Activated CD8-positive, alpha-beta memory T cell treated with anti-CD3 and anti-CD28 coated beads, Interleukin-2, amount 50 U/mL, for 4 hours (primary cell): ENCODE measurements at places on chromosomes 4 and X.
A peak's percentile ranks its signal among the peaks of the same experiment; 100 is the strongest.

DNA sequence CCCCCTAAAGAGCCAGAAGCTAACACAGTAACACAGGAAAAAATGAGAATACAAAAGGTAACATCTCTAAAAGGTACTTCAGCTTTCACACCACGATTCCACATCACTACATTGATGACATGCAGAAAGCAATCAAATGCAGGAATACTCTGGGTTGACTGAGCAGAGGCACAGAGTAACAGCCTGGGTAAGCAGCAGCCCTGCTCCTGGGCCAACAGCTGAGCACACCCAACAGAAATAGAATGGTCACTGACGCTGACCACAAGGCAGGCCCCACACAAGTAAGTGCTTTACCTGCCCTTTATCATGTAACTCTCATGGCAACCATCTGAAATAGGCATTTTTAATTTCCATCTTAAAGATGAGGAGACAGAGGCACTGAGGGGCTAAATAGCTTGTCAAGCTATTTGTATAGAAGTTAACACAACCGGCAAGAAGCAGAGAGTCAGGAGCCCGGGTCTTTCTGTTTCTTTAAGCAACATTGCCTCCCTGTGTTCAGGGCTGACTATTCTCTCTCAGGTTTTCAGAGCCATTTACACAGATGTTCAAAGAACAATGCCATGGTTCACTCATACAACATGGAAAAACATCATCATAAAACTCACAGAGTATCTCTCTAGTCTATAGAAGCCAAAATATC, 168.9 kb downstream of the ZNF674 start:
- no peak for DNase-seq

- peak; percentile 35 for DNase-seq
Measured at GRCh38 chr4:38177035-38177546, 216.9 kb downstream of the PTTG2 start.

GRCh38 chr4:124105212-124105611, 607.3 kb downstream of the ANKRD50 start:
- no peak for DNase-seq

GRCh38 chr4:130067419-130067818, 971.5 kb downstream of the C4orf33 start:
- no peak for DNase-seq

- DNase-seq: no peak
Measured at GRCh38 chr4:25930731-25931354, 16.8 kb downstream of the SMIM20 start.

DNA sequence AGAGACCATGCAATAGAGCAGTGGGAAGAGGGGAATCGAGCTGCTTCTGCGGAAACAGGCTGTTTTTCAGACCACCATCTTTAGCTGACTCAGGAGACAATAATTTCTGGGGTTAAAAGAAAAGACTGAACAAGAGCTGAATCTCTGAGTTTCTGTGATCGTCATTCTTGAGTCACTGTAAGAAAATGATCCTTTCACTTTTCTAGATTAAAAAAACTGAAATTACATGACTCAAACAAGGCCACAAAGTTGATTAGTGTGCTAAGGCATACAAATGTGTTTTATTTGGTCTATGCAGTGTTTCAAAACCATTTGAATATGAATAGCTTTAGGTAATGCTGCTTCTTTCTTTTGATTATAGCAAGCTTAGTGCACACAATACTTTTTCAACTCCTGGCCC, 194.4 kb upstream of the RPL34 start:
- DNase-seq: no peak

DNA sequence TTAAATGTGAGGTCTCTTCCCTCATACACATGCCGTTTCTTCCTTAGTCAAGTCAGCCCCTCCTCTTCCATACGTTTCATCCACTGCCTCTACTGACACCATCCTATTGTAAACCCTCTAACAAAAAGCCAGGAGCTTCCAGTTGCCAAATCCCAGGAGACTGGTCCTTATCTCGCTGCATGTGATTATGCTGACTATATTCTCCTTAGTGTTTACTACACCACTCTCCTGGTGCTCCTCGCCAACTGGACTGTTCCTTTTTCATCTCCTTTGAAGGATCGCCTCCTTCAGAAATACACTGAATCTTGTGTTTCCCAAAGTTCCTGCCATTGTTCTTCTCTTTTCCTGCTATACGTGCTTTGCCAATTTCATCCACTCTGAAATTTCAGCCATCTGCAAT, 27.7 kb downstream of the MAML3 start:
- DNase-seq: no peak

DNA sequence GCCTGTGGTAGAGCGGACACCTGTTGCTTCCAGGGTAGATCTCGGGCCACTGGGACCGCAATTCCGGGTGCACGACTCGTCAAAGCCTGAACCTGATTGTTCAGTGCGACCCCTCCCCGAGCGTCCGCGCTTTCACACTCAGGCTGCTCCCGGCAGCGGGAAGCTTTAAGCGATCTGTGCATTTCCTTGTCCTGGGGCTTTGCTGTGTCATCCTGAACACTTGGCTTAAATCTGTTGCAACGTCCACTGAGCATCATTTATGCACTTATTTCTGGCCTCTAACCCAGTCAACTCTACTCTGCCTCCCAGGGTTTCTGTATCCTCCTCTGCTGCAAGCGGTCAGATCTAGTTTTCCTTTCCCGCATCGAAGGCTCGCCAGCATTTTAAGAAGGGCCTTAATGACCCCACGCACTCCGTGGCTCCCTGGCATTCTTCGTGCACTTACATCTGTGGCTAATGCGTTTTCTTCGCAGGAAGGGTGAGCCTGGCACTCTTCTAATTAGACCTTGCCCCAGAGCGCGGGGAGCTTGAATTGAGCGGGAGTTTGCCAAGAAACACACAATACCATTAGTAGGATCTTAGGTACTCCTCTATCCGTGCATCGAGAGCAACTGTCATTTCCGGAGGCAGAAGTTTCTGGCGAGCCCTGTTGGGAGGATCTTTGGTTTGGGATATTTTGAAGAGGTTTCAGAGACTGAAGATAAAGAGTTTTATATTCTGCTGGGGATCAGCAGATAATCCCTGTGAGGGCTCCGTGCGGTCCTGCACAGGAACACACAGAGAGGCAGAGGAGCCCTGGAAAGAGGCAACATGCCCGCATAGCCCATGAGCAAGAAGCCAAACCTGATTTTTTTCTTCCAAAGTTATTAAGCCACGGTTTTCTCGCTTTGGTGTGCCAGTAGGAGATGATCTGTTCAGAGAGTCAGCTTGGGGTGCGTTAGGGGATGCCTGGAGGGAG, 654 bp upstream of the DDIT4L start:
- no peak for DNase-seq

DNA sequence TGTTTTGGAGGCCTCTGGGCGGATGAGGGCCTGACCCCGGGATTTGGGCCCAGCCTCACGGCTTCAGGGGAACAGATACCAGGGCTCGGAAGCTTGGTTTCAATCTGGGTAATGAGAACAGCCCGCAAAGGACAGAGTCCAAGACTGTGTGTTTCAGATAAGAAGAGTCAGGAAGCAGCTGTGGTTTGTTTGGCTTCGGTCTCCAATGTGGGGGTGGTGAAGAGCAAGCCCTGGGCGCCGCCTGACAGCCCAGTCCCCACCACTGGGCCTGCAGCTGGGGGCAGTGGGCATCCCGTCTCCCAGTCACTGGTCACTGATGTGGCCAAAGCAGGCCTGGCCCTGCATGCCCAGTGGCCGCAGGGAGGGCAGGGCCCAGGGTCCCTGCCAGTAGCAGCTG, 9.1 kb downstream of the WFS1 start:
- DNase-seq: no peak

- DNase-seq: no peak
Measured at GRCh38 chr4:41360921-41361793, 104.4 kb downstream of the UCHL1 start.

DNA sequence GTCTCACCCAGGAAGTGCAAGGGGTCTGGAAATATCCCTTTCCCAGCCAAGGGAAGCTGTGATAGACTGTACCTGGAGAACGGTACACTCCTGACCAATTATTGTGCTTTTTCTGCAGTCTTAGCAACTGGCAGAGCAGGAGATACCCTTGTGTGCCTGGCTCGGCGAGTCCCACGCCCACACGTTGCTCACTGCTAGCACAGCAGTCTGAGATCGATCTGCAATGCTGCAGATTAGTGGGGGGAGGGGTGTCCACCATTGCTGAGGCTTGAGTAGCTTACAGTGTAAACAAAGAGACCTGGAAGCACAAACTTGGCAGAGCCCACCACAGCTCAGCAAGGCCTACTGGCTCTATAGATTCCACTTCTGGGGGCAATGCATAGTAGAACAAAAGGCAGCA, 138.5 kb downstream of the CHRDL1 start:
- DNase-seq: no peak

GRCh38 chrX:38318196-38318595, 9.1 kb downstream of the RPGR start:
- no peak for DNase-seq

- DNase-seq: no peak
Measured at GRCh38 chrX:110588164-110588563, 207.5 kb downstream of the CHRDL1 start.

DNA sequence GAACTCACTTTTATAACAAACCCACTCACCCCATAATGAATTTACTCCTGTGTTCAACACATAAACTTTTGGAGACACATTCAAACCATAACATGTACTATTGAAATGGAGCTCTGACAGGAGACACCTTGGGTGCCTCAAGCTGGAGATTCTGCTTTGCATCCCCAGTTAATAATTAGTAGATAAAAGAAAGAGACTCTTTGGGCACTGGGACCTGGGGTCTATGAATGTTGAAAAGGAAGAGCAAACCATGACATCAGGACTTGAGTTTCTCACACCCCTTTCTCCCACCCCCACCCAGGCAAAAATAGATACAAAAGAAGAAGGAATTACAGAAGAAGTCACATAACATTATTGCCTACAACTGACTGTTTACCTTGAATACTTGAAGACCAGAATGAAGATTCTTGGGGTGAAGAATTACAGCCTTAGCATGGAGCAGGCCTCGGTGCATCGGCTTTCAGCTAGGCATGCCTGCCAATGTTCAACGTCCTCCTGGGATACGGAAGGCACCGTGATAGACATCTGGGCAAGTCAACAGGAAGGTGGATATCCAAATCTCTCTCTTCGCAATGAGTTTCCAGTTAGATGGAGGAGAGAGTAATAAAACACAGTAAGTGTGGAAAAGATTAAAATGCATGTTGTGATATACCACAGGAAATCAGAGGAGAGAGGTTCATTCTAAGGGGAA, 316.0 kb downstream of the TRIML1 start:
- DNase-seq: no peak

DNA sequence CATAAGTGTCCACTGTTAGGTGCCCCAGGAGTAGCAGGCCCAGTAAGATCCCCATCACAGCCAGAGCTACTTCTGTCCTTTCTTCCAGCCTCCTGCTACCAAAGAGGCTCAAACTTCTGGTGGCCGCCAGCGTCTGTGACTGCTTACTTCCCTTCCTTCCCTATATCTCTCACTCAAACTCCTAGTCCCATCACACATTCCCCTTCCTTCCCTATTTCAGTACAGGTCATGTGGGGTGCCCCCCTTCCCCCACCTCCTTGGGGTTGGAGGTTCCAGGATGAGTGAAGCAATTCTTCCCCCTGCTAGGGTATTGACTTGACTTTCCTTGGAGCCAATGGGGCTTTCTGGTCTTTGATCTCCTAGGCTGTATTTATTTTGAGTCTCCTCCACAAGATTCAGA, at the start of gene VSIG4:
TSS of gene VSIG4 (minus strand) at position 137 of the 400 bp plus-strand sequence. CDS start at position 55, 82 bp downstream.
- no peak for DNase-seq
